ENCODE measurements at places on chromosomes 12 and 14.
A peak's percentile ranks its signal among the peaks of the same experiment; 100 is the strongest.

GRCh38 chr12:118541934-118542333 is 165.6 kb downstream of the SUDS3 start:
- DNase-seq, result no peak

DNA sequence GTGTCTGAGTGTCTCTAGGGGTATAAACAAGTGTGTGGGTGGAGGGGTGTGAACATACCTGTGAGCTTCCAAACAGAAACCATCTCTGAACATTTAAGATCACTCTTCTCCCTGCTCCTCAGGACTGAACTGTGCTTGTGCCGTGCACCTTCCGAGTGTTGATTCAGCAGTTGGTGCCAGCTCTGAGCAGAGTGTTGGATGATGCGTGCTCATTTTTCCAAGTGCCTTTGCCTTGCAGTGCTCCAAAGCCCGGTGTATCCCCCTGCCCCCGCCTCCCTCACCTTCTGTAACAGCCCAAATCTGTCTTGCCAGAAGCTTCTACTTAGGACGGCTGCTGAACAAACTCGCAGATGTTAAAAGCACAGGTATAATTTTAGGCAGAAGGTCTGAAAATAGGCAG is 4.4 kb downstream of the WSCD2 start:
- no peak for DNase-seq

GRCh38 chr12:14768823-14769405 is 34.4 kb downstream of the WBP11 start:
- DNase-seq, result peak; percentile 66

- DNase-seq, result no peak
These were observed 6.7 kb upstream of the CDKL1 start for GRCh38 chr14:50403419-50403818.

Measured in stimulated activated CD4-positive, alpha-beta T cell treated with anti-CD3 and anti-CD28 coated beads, Interleukin-1b, Interleukin-23, amount 100 ng/mL, for 48 hours (primary cell).